ENCODE measurements at places on chromosomes 1 and 21.

DNA sequence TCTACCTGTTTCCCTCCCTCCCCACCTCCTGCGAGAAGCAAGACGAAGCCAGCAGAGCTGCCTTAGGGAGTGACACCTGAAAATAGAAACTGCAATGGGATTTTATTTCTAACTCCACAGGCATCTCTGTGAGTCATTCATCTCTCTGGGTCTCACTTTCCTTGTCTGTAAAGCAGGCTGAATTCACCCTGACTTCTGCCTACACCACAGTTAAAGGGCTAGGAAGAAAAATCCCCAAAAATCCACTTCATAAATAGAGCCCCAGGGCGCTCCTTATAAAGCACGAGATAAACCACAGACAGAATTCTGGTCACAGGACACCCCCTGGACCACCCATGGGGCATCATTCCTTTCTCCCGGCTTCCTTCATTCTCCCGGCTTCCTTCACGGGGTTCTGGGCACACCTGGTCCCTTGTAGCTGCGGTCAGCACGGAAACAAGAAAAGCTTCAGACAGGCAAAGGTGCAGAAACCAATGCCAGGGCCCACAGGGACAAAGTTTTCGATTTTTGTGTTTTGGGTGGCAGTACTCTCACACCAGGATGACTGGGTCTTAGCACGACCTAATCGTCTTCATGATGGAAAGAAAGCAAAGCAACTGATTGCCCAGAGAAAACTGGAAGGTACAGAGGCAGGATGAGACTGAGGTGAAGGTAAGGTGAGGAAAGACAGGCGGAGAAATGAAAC, 2.8 kb upstream of the H6PD start:
- no peak for DNase-seq

DNA sequence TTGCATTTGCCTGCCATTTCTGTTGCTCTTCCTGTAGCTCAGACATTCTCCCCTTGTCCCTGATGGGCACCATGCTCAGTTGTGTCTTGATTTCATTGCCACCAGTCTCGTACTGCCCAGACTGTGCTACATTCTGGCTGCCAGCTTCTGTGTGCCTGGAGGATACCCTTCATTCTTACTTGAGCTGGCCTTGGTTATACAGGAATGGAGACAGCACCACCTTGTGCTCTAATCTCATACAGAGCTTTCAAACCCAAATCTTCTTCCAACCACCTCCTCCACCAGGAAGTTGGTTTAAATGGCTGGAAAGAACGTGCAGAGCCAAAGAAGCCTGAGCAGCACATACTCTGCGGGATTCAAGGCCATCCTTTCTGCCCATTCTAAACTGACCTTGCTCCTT, 165.3 kb downstream of the SLC35F3 start:
- DNase-seq: no peak

DNA sequence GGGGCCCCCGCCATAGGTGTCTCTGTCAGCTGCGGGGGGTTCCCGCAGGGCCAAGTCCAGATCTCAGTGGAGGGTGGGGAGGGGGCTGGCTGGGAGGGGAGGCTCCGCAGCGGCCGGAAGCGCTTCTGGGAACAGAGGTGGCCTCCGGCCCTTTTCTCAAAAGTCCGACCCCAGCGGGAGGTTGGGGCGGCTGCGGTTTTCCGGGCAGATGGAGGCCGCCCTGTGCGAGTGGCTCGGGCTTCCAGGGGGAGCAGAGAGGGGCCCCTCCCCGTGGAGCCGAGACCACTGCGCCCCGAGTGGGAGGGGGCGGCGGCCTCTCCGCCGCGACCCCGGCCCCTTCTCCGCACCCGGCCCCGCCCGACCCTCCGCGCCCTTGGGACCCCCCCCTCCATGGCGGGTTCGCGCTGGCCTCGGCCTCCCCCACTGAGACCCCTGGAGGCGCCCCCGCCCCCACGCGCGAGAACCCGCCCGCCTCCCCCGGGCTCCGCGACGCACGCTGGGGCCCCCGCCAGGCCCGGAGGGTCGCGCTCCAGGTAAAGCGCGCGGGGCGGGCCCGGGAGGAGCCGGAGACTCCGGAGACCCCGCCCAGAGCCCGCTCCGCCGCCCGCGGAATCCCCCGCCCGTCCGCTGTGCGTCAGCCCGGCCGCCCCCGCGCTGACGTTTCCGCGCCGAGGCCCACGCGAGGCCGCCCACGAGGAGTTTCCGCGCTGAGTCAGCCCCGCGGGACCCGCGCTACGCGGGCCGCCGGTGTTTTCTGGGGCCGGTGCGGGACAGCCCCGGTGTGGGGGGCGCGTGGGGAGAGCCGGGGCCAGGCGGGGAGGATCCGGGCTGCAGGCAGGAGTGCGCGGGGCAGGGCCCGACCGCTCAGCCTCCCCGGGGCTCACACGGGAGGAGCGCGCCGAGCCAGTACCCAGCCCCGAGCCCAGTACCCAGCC, 5.2 kb downstream of the TNFRSF18 start:
- DNase-seq: peak; percentile 23

DNA sequence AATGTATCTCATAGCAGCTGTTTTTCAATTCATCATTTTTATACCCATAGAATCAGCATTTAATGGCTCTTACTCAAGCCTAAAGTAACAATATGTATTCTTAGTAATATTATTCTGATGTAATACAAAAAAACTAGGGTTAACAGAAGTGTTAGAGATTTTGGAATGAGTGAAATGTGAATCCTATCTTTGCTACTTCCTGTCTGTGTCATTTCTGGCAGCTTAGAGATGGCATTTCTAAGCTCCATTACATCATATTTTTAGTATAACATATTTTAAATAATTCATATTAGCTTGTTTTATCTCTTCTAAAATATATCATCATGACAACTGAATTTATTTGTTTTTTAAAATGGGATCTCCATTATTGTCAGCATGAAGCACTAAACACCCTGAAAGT, 90.2 kb downstream of the LRRC7 start:
- no peak for DNase-seq

DNA sequence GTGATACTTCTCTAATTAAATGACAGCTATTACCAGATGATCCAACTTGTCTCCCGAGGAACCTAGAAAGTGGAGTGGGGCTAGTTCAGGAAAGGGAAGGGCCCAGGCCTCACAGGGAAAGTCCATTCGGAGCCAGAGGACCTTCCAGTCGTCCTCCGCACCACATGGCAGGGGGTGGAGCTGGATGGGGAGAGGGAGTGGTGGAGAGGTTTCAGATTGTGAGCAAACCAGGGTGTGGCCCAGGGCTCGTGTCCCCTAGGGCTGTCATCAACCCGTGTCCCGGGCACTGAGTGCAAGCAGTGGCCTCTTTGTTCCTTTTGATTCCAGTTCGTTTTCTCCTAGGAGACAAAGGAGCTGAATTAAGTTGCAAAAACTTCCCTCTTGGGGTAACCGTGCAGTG, 114.9 kb downstream of the HUNK start:
- no peak for DNase-seq

- no peak for DNase-seq
Observed at GRCh38 chr1:89659322-89660081, 26.6 kb downstream of the LRRC8C start.

- peak; percentile 20 for DNase-seq
Observed at GRCh38 chr1:51535006-51535592, 16.0 kb upstream of the EPS15 start.

GRCh38 chr1:64877151-64877550, 89.2 kb downstream of the JAK1 start:
- DNase-seq: no peak

- DNase-seq: no peak
Observed at GRCh38 chr1:17122521-17123164, 3.4 kb upstream of the PADI2 start.

DNA sequence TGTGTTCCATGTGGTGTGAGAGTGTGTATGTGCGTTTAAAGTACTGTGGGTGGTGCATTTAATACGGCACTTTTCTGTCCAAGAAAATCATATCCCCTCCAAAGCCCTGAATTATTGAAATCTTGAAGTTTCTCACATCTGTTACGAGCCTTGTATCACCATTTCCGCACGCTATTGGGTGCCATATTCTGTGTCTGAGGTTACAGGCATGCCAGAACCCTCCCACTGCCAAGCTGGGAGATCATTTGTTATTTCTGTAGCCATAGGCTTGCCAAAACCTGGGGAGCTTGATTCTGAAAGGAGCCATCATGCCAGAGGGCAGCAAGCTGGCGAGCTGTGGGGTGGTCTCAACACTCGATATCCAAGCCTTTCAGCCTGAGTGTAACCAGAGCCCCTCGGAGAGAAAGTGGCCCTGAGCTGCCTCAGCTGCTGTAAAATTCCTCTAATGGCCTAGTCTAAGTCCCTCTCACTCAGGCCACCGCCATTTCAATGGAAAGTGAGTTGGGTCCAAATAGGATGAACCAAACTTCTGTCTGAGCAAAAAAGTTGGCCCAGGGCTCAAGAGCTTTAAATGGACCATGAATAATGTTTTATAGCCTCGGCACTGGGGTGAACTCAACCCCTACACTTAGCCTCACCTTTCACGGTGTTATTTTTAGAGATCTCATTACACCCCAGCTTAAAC, 298.4 kb upstream of the DUSP10 start:
- no peak for DNase-seq

GRCh38 chr1:27152829-27153548, 1.9 kb downstream of the SLC9A1 start:
- DNase-seq: no peak

DNA sequence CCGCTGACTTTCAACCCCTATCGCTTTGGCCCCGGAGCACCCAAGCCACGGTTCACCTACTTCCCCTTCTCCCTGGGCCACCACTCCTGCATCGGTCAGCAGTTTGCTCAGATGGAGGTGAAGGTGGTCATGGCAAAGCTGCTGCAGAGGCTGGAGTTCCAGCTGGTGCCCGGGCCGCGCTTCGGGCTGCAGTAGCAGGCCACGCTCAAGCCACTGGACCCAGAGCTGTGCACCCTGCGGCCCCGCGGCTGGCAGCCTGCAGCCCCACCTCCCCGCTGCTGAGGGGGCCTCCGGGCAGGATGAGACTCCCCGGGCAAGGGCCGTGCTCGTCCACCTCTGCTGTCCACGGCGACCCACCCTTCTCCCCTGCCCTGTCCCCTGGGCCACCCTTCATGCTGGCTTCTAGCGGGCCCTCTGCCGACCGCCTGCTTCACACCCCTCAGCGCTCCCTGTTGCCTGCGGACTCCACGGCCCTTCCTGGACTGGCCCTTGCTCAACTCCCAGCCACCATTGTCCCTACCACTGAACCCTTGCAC, 92.2 kb upstream of the TRABD2B start:
- DNase-seq: no peak

GRCh38 chr1:246138781-246139180, 368.3 kb downstream of the SMYD3 start:
- no peak for DNase-seq

- peak; percentile 75 for DNase-seq
Observed at GRCh38 chr1:103949779-103950178, 200.1 kb downstream of the AMY1C start.

GRCh38 chr21:22898051-22898665, 1899.9 kb downstream of the NCAM2 start:
- no peak for DNase-seq

DNA sequence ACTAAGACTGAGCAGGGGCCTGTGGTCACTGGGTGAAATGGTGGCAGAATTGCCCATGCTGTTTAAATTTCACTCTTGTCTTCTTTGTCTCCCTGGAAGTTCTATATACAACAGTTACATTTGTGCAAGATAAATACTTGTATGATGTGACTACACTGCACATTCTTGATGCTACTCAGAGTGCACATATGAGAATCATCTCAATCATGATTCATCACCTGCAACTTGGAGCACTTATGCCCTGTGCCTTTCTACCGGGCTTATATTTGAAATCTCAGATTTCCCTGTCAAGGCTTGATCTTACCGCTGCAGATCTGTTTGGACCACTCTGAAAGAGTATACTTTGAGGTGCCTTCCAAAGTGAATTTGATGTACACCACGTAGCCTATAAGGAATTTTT, 10.6 kb downstream of the PGM1 start:
- DNase-seq: no peak

GRCh38 chr1:178092878-178093493, 918 bp upstream of the RASAL2 start:
- DNase-seq: peak; percentile 10

- DNase-seq: no peak
Observed at GRCh38 chr1:39266269-39266668, 61.8 kb downstream of the MACF1 start.

DNA sequence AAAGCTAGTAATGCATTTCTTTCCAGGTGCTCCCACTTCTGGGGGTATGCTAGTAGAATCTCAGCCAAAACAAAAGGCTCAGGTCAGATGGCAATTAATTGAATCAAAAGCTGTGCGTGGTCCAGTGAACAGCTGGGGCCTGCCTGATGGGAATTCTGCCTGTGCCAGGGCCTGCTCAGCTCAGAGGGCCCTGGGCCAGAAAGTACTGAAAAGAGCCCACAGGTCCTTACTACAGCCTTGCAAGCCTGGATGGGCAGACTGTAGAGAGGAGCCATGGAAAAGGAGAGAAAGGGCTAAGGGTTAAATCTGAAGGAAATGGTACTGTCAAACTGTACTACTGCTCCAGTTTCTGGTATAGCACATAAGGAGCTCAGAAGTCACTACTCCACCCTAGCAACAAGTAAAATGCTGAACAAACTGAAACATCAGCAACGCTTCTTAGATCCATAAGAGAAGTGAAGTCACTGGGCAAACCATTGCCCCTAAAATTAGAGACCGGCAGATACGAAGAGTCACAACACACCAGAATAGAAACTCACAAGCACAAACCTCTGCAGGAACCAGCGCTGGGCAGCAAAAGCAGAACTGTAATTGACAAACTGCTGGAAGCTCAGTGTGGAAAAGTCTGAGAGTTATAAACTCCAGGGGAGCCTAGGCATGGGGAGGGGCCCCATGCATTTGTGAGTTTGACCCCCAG, 121.1 kb upstream of the SYT6 start:
- peak; percentile 30 for DNase-seq

- peak; percentile 22 for DNase-seq
Observed at GRCh38 chr1:6554907-6555778, at the start of gene TAS1R1. Gene TAS1R1, plus strand, starts transcription at chr1:6555307. Its CDS starts 67 bp downstream, at chr1:6555374.

DNA sequence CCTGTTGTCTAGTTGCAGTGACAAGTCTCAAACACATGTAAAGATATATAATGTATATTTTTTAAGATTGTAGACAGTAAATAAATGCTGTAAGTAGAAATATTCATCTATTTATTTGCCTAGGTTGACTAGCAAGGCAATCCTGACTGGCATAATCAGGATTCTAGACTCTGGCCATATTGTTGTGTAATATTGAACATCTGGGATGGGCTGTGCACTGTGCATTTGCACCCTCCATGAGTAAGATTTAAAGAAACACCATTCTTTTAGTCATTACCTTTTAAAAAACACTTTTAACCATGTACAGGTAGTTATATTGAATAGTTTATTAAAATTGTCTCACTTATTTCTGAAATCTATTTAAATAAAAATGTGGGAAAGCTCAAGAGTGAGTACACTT, 32.4 kb downstream of the RASAL2 start:
- DNase-seq: no peak

DNA sequence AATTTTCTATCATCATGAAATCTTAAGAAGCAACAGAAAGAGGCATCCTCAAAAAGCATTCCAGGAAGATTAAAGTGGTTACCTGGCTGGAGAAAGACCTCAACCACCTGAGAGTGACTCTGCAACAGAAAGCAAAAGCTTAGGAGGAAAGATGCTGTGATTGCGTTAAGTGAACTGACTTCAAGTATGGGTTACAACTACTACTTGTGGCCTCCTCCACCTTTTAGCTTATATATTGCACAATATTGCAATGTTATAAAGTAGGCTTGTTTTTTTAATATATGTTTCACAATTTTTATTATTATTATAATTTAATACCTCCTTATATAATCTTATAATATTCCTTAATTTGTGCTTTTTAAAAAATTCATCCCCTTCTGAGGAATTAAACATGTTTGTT, 1407.5 kb downstream of the KCNT2 start:
- no peak for DNase-seq

- no peak for DNase-seq
Observed at GRCh38 chr1:205226868-205227583, 720 bp upstream of the TMCC2 start.

- DNase-seq: no peak
Observed at GRCh38 chr1:177884479-177885021, 85.3 kb downstream of the SEC16B start.
